IMR-90 (cell line): ENCODE measurements at places on chromosomes 1 and 21. TPM values are rescaled to one million over a fixed set of nuclear protein-coding genes. Genes with fewer than 3 reads are reported as not detected.
A peak's percentile ranks its signal among the peaks of the same experiment; 100 is the strongest.

The PRSS38 gene
- total RNA-seq, result not detected in 2 replicates

The LRRN2 gene
- not detected in 2 replicates for total RNA-seq

GRCh38 chr21:39714331-39714730 lies 30.7 kb upstream of the IGSF5 start:
- H3K36me3 ChIP-seq, result no peaks in the 10 kb centered on the region
- no peaks in the 10 kb centered on the region for H3K27me3 ChIP-seq
- H3K4me3 ChIP-seq, result no peak overlapping the region
- DNase-seq, result no peak
- no peak overlapping the region for H3K27ac ChIP-seq
- H3K4me1 ChIP-seq, result no peaks in the 10 kb centered on the region

GRCh38 chr1:55894521-55894920 lies 679.4 kb upstream of the USP24 start:
- no peak overlapping the region for H3K4me3 ChIP-seq
- peak; percentile 35 for DNase-seq
- H3K27ac ChIP-seq, result no peak overlapping the region

- H3K27me3 ChIP-seq, result no peaks in the 10 kb centered on the region
- no peak overlapping the region for H3K27ac ChIP-seq
- H3K4me1 ChIP-seq, result no peaks in the 10 kb centered on the region
- H3K36me3 ChIP-seq, result peaks cover 2% of the 10 kb centered on the region; the same call in 1 of the 2 replicates
- DNase-seq, result no peak
- no peak overlapping the region for H3K4me3 ChIP-seq
Measured at GRCh38 chr21:36762642-36763041, 63.7 kb downstream of the SIM2 start.

GRCh38 chr1:43853161-43853921 lies 80.3 kb upstream of the ARTN start:
- no peak overlapping the region for H3K27ac ChIP-seq
- H3K4me3 ChIP-seq, result no peak overlapping the region
- no peaks in the 10 kb centered on the region for H3K27me3 ChIP-seq
- H3K36me3 ChIP-seq, result no peaks in the 10 kb centered on the region
